ENCODE measurements at places on chromosomes 6 and 20.

DNA sequence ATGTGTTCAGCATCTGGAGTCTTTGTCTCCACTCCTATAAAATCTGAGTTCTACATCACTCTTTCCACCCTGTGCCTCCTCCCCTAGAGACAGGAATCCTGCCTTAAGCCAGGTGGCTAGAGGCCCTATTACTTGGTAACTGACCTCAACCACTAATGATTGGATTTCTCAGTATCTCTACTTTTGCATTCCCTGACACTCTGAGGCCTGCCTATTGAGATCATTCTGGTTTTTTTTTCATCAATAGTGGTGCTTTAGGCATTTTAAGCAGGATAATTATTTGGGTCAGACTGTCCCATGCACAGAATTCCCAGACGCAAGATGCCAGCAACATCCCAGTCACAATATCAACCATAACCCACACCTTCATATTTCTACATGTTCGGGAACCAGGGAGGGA, 3.9 kb upstream of the GCM1 start:
- no peak for DNase-seq

DNA sequence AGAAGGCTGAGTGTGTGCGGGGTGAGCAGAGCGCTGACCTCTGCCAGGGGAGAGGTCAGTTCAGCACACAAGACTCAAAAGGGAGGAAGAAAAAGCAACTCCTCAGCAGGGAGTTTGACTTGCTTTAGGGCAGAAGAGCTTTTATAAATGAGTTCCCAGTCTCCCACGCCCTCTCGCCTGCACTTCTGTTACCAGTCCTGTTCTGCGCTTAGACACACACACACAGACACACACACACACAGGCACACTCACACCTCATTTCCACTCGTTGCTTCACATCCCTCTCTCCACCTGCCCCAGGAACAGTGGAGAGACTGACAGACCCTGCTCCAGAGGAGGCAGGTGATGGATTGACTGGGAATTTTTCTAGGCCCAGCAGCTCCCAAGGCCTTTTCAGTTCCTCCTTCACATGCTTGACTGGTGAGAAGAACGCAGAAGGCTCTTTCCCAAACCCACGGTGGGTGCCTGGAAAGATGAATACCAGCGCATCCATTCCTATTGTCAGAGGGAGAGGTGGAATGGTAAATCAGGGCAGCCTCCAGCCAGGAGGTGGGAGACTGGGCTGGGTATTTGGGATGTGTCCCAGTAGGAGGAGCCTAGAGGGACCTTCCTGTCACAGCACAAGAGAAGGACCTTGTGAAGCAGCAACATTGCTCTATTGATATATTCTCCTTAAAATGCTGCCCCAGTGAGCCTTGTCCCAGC, 43.7 kb downstream of the JAG1 start:
- DNase-seq, result no peak

DNA sequence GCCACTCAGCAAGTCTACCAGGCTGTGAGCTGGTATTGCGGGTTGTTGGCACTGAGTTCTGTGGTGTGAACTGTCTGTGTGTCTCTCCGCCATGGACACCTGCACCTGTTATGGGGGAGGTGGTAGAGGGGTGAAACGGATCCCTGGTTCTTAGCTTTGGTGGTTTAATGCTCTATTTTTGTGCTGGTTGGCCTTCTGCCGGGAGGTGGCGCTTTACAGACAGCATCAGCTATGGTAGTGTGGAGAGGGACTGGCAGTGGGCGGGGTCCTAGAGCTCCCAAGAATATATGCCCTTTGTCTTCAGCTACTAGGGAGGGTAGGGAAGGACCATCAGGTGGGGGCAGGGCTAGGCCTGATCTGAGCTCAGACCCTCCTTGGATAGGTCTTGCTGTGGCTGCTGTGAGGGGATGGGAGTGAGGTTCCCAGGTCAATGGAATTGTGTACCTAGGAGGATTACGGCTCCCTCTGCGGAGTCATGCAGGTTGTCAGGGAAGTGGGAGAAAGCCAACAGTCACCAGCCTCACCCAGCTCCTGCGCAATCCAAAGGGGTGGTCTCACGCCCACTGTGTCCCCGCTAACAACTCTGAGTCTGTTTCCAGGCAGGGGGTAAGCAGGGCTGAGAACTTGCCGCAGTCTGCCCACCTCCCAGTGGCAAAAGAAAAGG, 154.3 kb downstream of the CCDC170 start:
- DNase-seq, result no peak

GRCh38 chr6:89563866-89564265, 74.7 kb downstream of the LYRM2 start:
- DNase-seq, result no peak

- no peak for DNase-seq
Measured at GRCh38 chr6:18118330-18118729, 4.1 kb downstream of the NHLRC1 start.

DNA sequence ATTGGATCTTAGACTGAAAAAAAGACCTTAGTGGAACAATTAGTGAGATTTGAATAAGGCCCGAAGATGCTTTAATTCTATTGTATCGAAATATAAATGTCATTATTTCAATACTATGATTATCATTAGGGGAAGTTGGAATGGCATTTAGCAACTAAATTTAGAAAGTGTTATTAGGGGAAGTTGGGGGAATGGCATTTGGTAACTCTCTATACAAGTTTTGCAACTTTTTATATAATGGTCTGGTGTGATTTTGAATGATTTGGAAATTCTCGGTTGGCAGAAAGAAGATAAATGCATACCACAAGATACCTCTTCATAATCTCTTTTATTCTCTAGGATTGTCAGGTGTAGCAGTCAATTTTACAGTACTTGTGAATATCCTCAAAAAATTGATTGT, 49.2 kb downstream of the RNF144B start:
- DNase-seq, result no peak

GRCh38 chr6:44667226-44667625, 279.7 kb downstream of the CDC5L start:
- DNase-seq, result no peak

- no peak for DNase-seq
Measured at GRCh38 chr6:170181338-170181690, 109.6 kb downstream of the DLL1 start.

DNA sequence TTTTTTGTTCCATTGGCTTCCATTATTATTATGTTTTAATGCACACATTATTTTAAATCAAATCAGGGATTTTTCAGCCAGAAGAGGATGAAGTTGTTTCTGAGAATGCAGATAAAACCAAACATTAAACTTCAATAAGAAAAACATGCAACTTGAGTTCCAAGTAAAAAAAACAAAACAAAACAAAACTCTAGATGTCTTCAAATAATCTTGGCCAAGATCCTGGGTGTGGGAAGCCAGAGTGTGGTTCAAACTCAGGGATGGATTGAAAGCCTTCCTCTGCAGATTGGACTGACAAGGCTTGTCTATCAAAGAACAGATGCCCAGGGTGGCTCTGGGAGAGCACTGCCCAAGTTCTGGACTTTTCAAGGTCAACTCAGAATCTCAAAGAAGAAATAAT, 134.1 kb downstream of the LCA5 start:
- no peak for DNase-seq

DNA sequence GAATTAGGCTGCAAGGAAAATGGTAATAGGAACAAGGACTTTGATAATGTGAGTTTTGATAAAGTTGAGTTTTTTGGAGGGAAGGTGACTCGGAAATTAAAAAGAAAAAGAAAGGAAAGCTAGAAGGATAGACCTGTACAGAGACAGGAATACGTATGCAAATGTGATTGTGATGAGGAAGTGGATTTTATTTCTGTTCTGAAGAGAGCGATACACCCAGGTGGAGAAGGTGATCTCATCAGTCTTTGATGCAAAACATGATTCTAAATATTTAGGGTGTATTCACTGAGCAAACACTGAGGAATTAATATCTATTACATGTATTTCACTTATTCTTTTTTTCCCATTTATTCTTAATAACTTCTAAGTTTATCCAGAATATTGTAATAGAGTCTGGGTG, 9.2 kb upstream of the PLEKHG1 start:
- no peak for DNase-seq

DNA sequence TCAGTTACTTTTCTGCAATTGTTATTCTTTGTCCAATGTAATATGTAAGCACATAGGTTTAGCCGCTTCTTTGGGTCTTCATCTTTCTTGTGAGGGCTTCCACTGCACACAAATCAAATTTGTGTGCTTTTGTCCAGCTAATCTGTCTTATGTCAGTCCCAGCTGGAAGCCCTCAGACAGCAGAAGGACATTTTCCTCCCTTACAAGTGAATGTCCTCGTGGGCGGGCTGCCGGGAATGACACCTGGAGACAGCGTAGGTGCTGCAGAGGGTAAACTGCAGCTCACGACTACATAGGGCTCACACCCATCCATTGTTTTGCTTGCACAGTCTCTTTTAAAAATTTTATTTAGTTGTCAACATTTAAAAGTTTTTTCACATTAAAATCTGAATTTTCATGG, 24.6 kb upstream of the PPP1R14C start:
- DNase-seq, result no peak

GRCh38 chr6:136534268-136534667, 16.0 kb downstream of the MAP7 start:
- no peak for DNase-seq

- DNase-seq, result no peak
Measured at GRCh38 chr6:163381118-163381756, 33.3 kb upstream of the QKI start.

GRCh38 chr6:136324686-136325380, 35.2 kb upstream of the BCLAF1 start:
- no peak for DNase-seq

- no peak for DNase-seq
Measured at GRCh38 chr20:62949153-62949821, 3.2 kb upstream of the SLC17A9 start.

- no peak for DNase-seq
Measured at GRCh38 chr6:106832766-106833510, 141.6 kb downstream of the CD24 start.

GRCh38 chr20:25287631-25288290, 39.9 kb downstream of the PYGB start:
- DNase-seq, result no peak

DNA sequence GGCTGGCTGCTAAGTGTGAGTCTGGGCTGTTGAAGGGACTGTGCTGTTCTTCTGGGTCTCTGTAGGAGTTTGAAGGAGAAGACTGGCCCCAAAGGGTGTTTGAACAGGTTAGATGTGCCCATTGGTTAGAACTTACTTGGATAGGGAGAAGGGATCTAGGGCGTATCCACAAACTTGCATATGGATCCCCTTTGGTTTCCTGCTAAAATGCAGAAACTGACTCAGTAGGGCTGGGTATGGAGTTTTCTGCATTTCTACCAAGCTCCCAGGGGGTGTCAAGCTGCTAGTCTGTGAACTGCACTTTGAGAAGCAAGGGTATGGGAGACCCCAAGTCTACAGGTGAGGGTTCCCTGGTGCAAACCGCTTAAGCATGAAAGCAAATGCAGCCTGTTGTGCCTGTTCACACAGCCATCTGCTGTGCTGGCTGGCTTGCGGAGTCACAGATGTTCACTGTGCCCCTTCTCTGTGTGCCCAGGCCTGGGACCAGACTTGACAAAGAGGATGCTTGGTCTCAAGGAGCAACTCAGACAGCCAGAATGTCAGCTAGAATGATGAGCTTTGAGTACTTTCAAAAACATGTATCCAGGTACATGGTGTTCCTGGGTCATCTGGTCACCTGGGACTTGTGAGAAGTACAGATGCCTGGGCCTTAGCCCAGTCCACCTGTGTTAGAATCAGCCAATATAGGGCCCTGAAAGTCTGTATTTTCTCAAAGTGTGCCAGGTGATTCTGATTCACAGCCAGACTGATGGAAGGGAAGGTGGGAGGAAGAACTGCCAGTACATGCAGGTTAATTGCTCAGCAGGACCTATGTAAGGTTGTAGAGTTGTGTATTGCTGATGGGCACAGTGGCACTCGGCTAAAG, 7.4 kb downstream of the PPP1R16B start:
- no peak for DNase-seq

- DNase-seq, result no peak
Measured at GRCh38 chr6:14518515-14519217, 401.1 kb downstream of the CD83 start.

DNA sequence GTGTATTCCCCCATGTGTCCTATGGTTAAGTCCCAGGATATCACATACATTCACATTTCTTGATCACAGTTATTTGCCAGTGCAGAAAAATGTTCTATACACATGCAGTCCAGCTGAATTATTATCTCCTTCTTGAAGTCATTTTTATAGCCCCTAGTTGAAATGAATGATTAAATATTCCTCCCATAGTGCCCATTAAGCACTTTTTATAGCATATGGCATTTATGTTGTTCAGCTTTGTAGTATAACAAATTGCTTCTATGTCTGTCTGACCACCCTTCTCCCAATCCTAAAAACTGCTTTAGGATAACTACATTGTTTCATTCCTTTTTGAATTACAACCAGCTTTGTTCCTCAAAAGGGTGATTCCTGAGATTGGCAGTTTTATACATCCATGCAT, 123.5 kb downstream of the ADGRB3 start:
- DNase-seq, result no peak

GRCh38 chr6:83192456-83192855, 609 bp downstream of the PGM3 start:
- DNase-seq, result no peak

- no peak for DNase-seq
Measured at GRCh38 chr6:109420751-109421150, 19.7 kb downstream of the PPIL6 start.

GRCh38 chr6:5516036-5516435, 254.7 kb downstream of the FARS2 start:
- no peak for DNase-seq

- DNase-seq, result no peak
Measured at GRCh38 chr6:76703285-76703684, 630.8 kb upstream of the IMPG1 start.

DNA sequence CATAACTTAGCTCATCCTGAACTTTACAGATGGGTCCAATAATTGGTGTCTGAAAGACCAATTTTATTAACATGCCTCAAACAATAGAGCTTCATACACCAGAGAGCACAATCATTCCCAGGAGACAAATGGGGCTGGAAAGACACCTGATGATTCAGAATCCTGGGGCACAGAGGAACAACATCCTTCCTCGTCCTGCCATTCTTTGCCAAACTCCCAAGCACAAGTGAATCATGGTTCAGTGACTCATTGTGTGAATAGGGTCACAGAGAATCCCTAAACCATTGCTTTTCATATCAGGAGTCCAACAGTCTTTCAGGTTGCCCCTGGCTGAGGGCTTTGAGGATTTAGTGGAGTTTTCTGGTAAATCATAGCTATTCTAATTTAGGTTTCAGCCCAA, 266.4 kb upstream of the BMP2 start:
- no peak for DNase-seq
